RWPE1 (cell line): ENCODE measurements at places on chromosomes 11 and 22.
A peak's percentile ranks its signal among the peaks of the same experiment; 100 is the strongest.

DNA sequence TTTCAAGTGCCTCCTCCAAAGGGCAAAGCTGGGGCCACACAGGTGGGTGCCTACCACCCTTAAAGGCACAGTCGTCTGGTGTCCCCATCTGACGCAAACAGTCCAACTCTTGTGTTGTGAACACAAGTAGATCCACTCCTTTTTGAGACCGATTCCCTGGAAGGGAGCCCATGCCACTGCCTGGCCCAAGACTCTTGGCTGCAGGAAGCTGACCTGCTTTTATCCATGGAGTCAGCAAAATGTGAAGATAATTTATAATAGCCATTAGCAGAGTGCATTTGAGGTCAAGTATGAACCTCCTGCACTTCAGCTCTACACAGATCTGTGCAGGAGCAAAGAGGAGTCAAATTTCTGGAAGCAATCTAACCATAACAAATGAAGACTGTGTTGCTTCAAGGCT is 68.5 kb downstream of the ADM start:
- DNase-seq, result no peak

DNA sequence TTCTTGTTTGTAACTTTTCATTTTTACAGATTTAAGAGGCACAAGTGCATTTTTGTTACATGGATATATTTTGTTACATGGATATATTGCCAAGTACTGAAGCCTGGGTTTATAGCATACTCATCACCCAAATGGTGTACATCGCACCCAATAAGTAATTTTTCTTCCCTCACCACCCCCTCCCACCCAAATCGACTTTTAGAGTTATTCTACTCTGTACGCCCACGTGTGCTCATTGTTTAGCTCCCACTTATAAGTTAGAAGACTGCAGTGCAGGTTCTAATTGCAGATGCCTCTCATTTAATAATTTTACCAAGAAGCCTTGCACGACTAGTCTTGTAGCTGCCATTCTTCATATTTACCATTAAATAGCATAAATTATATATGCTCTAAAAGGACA is 20.5 kb upstream of the VWA5A start:
- DNase-seq, result no peak

- DNase-seq, result no peak
Measured at GRCh38 chr22:39556970-39557841, 13.3 kb upstream of the CACNA1I start.

DNA sequence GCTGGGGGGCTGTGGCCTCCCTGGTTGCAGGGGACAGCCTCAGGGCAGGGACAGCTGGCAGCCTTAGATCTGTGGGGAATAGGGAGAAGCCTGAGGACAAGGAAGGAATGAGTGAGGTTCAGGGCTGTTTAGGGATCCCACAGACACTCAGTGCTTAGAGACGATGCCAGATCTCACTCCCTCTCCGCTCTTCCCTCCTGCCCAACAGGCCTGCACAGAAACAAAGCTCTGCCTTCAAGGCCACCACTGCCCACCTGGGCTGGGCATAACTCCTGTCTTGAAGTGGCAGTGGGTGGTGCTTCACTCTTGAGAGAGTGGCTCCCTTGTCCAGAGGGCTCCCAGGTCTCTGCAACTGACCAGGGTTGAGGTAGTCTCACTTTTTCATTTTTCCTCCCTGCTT is 13.1 kb upstream of the CENATAC start:
- no peak for DNase-seq

DNA sequence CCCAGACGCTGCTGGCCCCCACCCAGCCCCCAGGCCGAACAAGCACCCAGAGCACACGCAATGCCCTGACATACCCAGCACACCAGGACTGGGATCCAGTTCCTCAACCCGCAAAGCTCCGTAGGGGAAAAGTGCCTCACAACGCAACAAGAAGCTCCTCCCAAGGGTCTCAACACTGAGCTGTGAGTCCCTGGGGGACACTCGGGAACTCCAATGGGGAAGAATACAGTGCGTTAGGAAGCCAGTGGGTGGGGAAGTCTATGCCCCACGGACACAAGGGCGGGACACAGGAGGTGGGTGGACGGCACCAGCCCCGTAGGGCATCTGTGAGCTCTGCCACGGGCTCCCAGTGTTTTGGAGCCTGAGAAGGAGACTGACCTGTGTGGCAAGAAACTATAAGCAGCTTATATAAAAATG is 1.6 kb downstream of the DEAF1 start:
- DNase-seq, result no peak

- no peak for DNase-seq
Measured at GRCh38 chr11:128515826-128516778, 71.3 kb downstream of the ETS1 start.

GRCh38 chr11:7506243-7506642 is 7.6 kb upstream of the PPFIBP2 start:
- no peak for DNase-seq

- no peak for DNase-seq
Measured at GRCh38 chr22:48367731-48368130, 1459.9 kb downstream of the BRD1 start.

GRCh38 chr11:66665369-66665768 is 12.3 kb downstream of the RBM4B start:
- no peak for DNase-seq

DNA sequence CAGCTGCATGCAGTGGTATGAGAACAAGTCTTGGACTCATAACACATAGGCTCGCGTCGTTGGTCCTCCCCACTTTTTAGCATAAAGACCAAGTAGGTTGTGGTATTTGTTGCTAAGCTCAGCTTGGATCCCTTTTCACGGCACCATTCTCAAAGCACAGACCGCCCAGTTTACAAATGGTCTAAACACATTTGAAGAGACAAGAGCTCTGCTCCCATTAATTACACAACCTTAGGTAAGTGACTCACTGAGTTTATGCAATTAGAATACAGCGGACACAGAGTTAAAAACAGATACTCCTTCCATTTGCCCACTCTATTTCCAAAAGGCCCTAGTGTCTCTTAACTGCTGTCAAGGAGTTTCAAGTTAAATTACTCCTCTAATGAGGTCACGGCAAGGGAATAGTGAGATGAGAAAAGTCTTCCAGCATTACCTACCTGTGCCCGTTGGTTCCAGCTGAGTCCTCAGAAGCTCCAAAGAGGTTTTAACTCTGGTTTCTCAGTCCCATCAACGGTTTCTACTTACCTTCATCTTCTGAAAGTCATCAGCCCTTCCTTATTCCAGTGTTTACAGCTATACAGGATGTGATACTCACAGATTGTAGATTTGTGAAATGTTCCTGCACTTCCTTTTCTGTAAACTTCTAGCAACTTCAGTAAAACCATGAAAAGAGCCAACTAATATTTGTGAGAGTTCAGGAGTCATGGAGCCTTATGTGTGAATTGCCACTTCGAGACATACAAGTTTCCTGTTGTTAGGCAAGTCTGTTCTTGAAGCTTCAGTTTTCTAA is at the start of gene MS4A6A:
Gene MS4A6A, minus strand, starts transcription at position 543 of the 790 bp plus-strand sequence. CDS start 1,356 bp downstream, outside the sequence.
- DNase-seq, result no peak

GRCh38 chr11:21474529-21474928 is 718.4 kb upstream of the ANO5 start:
- no peak for DNase-seq

DNA sequence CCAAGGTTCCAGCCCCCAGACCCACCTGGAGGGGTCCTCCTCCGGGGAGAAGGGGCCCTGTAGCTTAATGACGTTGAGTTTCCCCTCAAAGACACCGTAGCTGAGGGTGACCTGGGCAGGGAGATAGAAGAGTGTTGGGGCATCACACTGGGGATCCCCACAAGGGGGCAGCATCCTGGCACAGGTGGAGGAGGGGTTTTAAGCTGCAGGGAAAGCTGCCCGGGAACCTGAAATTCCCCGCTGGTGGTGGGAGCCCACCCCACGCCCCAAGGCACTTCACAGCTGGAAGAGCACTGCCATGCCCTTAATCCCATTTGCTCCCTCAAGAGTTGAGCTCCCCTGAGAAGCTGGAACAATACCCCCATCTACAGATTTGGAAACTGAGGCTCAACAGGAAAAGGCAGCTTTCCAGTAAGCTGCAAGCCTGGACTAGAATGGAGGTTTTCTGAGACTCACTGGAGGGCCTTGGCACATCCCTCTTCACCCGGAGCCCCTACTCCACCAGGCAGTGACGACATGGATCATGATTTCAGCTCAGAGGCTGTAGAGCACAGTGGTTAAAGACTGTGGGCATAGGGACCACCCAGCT is 13.7 kb downstream of the MFNG start:
- peak; percentile 32 for DNase-seq

- no peak for DNase-seq
Measured at GRCh38 chr22:46414704-46415103, 79.2 kb downstream of the TRMU start.

DNA sequence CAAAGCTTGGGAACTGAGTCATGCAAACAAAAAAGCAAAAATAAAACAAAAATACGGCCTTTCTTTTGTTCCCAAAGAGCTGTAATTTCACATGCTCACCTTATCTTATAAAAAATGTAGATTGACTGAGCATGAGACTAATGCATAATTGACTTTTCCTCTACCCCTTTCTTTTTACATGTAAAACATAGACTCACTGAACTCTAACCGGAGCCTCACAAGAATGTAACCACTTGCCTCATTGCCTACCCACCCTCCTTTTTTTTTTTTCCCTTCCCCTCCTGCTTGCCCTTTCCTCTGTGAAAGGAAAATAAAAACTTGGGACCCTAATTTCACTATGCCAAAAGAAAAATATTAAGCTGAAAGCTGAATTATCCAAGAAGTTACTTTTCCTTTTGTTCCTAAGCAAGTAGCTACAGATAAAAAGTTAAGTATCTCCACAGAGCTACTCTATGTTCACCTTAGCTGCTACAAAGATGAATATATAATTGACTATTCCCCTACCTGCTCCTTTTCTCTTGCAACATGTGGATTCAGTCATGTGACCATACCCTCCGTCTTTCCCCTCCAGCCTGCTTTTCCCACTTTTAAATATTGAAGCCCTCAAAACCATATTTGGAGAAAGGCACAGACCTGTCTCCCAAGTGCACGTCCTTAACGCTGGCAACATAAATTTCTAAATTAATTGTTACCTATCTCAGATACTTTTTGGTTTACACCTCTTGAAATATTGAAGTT is 39.6 kb upstream of the WEE1 start:
- no peak for DNase-seq

DNA sequence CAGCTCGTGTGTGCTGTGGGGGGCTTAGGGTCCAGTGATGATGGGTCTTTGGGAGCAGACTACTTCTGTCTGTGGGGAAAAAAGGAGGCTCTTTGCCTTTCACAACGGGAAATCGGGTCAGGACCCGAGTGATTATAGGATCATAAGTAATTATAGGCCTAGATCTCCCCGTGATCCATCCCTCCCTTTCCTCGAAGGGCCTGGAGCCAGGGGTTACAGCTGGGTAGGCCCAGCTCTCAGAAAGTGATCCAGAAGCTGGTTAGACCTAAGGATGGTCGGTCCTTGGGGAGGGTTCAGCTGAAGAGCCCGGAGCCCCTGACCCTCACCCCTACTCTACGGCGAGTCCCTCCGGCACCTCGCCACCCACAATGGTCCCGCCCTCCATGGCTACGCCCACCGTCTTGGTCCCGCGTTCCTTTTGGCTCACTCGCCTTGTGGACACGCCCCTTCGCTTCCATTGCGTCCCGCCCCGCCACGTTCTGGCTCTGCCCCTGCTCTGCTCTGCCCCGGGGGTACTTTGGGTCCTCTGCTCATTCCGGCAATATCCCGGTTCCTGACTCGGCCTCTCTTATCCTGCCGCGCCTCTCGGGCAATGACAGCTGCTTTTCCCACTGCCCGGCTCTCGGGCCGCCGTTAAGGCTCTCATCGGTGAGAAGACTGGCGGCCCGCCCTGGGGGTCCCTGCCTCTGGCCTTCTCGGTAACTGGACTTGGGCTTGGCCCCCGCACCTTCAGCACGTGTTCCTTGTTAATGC is 5.0 kb downstream of the IGSF22 start:
- DNase-seq, result peak; percentile 18

- no peak for DNase-seq
Measured at GRCh38 chr11:101929294-101929915, 13.1 kb upstream of the ANGPTL5 start.

DNA sequence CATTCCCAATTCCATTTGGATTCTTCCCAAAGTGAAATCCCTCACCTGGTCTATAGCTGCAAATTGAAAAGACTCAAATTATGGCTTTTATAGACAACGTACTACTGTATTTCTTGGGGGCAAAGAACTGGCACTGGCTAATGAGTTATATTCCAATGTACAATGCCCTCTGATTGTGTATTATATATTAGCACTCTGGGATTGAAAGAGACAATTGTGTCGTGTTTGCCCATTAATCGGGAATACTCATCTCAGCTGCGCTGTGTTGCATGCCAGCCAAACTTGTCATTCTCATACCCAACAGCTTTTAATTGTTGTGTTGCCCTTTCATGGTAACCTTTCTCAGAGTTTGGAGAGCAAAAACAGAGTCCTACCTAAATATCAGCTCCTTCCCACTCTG is 55.0 kb upstream of the ZBTB44 start:
- no peak for DNase-seq

- no peak for DNase-seq
Measured at GRCh38 chr11:65448074-65448417, 25.4 kb downstream of the NEAT1 start.

DNA sequence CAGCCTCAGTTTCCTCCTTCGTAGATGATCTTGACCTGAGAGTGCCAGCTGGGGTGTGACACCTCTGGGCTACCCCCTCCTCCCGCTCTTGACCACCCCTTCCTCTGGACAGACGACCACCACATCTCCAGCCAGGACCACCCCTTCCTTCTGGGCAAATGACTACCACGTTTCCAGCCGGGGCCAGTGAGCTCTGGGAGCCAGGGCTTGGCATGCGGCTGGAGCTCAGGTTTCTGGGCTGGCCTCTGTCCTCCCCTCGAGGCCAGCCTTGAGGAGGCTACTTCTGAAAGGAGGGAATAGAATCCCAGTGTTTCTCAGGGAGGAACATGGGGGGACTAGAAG is 120.9 kb downstream of the KCNQ1OT1 start:
- no peak for DNase-seq

- peak; percentile 40 for DNase-seq
Measured at GRCh38 chr22:37267135-37267587, 15.1 kb upstream of the CYTH4 start.

DNA sequence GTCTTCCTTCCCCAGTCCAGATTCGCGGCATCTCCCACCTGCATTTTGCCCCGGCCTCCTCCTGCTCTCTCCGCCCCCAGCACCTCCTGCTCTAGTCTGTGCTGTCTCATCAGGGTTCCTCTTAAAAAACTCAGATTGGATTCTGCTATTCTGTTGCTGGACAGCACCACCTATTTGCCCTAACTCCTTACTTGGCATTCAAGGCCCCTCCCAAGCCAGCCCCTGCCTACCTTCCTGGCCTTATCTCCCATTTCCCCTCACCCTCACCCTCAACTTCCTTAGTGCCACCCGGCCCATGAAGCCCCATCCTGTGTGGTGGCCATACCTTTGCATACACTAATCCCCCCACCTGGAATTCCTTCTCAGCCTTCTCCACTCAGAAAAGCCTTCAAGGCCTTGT is 59.9 kb upstream of the PRDM11 start:
- DNase-seq, result no peak
